Esophagus muscularis mucosa (tissue), 4 donors: ENCODE measurements at places on chromosomes 1 and 21. TPM values are rescaled to one million over a fixed set of nuclear protein-coding genes. Genes with fewer than 3 reads are reported as not detected.

Gene GOLT1A
- 0.39 TPM for total RNA-seq

- H3K27me3 ChIP-seq = no peaks in the 10 kb centered on the region
- no peak overlapping the region for H3K4me3 ChIP-seq
- no peak overlapping the region for H3K27ac ChIP-seq
- no peak for DNase-seq
- H3K4me1 ChIP-seq = no peaks in the 10 kb centered on the region
Measured at GRCh38 chr1:192973202-192973601, 86.0 kb downstream of the UCHL5 start.

GRCh38 chr1:114075546-114076242 lies 78.0 kb downstream of the SYT6 start:
- H3K27me3 ChIP-seq = no peaks in the 10 kb centered on the region
- DNase-seq = no peak
- H3K4me1 ChIP-seq = peaks cover under 1% of the 10 kb centered on the region
- no peak overlapping the region for H3K27ac ChIP-seq
- no peaks in the 10 kb centered on the region for H3K36me3 ChIP-seq

GRCh38 chr1:92711473-92712165 lies 73.3 kb downstream of the EVI5 start:
- H3K27ac ChIP-seq = no peak overlapping the region
- H3K4me1 ChIP-seq = no peaks in the 10 kb centered on the region
- H3K4me3 ChIP-seq = no peak overlapping the region
- no peaks in the 10 kb centered on the region for H3K36me3 ChIP-seq
- no peak for DNase-seq
